ENCODE measurements at places on chromosomes 1 and 21. TPM values are rescaled to one million over a fixed set of nuclear protein-coding genes. Genes with fewer than 3 reads are reported as not detected.
A peak's percentile ranks its signal among the peaks of the same experiment; 100 is the strongest.

- DNase-seq = no peak
Measured at GRCh38 chr1:229287267-229287666, 16.4 kb downstream of the RAB4A start.

DNA sequence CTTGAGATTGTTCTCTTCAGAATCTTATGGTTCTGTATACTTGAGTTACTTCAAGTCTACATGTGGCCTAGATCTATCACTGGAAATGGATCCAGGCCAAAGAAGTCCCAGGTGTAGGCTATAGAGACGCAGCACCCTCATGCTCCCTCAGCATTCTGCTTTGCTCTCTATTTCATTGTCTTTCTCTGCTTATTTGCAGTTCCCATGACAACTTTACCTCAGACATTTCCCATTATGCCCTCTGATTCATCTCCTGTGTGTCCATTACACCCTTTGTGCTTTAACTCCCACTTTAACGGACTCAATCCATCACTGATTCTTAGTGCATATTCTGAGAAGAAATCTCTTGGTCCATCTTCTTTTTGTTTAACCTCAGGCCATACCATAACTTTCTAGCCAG, 236.9 kb upstream of the NRIP1 start:
- no peak for DNase-seq

- no peak for DNase-seq
Measured at GRCh38 chr1:237901299-237901934, 10.7 kb upstream of the ZP4 start.

Gene ACTL8
- not detected for total RNA-seq

DNA sequence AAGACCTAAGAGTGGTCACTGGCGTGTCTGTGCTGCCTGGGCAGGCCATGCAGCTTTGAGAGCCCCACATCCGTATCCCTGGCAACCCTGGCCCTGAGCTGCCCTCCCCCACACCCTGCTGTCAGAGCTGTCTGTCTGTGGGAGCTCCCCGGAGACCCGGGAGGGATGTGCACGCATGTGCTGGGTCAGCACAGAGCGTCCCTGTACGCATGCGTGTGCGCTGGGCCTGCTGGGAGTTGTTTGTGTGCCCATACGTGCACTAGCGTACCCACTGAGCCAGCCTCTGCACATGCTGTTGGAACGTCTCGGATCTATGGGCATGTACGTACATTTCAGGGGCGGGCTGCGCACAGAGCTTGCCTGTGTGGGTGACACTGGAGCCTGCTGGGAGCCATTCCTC, 89.3 kb downstream of the EPHB2 start:
- no peak for DNase-seq

DNA sequence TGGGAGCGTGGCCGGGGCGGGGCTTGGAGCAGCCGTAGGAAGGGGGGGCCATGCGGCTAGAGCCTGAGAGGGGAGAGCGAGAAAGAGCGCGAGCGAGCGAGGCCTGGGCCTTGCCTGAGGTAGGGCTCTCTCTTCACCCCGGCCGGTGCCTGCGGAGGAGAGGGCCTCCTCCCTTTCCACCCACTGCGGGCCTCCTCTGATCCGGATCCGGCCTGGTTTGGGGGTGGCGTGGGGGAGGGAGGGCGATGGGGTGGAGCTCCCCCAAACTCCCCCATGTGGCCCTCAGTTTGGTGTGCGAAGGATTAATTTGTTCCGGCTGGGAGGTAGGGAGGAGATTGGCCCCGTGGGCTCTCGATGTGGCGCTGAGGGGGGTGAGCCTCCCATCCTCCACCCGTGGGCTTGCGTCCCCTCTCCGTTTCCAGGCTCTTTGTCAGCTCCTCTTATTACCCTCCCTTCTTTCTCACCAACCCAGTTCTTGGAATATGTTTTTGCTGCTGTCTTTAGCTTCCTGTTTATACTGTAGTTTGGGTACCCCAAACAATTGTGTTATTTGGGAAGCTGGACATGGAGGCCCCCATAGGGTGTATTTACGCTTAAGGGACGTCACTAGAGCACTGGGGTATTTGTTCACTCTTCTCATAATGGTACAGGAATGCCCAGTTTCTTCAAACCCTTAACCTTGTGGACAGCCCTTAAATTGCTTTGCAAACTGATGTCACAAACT, 685 bp downstream of the UBAP2L start:
- DNase-seq = peak; percentile 77

DNA sequence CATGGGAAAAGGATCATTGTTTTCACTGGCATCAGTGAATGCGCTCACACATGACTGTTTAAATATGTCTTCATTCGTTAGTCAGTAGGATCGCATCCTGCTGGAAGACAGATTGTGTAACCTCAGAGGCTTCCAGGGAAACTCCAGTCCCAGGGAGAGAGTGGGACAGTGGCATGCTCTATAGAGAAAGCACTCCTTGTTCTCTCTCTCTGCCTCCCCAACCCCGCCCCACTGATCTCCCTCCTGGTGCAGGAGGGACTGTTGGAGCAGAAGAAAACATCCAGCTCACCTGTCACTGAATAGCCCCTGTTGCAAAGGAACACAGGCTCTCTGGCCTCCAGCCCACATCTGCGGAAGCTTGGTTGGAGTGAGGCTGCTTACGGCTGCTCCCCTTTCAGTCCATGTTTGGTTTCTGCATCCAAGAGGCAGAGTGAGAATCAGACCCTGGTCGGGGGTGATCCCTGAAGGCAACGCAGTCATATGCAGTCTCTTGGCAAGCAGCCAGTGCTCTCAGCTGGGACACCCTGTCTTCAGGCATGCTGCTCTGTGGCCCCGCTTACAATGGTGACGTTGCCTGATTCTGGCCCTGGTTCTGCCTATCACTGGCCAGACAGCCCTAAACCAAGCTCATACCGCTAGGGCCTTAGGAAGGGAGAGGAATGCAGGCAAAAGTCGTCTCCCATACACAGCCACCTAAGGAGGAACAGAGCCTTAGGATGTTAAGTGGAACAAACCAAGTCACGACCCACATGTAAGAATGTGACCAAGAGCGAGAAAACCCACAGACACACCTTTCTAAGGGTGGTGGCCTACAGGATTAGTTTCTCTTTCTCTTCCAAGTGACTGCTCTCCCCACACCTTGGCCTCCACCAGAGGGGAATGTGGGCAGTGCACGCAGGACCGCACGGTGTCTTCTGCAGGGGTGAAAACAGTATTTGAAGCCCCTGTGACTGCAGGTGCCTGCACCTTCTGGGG, 39.7 kb downstream of the BACE2 start:
- DNase-seq = no peak

Gene RIMKLA
- total RNA-seq = 0.06 TPM

Gene PRDM2
- total RNA-seq = 113 TPM

GRCh38 chr21:15159382-15160020, 94.7 kb upstream of the NRIP1 start:
- no peak for DNase-seq

- DNase-seq = no peak
Measured at GRCh38 chr1:92927870-92928269, 33.4 kb downstream of the DIPK1A start.

- DNase-seq = no peak
Measured at GRCh38 chr1:54723985-54724384, 8.3 kb downstream of the TTC4 start.

DNA sequence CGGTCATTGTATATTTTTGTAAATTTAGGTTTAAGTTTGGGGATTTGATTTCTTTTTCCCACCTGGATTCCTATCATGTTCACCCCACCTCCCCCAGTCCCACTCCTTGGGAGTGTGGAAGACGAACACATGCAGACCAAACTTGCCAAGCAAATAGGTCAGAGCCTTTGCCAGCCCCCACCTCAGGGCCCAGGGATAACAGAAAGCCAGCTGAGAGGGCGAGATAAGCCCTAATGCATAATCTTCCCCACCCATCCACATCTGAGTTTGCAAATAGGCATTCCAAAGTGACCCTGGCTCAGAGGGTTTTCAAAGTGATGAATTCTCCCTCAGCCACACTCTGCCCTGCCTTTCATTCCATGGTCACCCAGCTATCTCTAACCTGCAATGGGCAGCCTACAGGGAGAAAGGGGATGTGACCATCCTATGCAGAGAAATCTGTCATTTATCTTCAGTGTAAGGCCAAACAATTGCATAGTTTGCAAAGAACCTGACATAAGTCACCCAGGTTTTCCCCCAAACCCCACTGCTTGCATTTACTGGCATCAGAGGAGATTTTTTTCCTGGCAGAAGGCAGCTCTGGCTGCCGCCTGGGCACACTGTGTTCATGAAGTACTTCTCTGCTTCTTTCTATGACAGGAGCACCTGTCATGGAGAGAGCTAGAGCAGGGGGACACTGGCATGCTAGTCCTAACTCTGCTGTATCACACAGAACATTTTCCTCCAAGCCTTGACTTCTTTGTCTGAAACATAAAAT, 69.0 kb upstream of the NFIA start:
- no peak for DNase-seq

Measured in CD4-positive, alpha-beta memory T cell (primary cell).